ENCODE measurements at places on chromosomes 3 and 15.

GRCh38 chr3:16871915-16872842 lies 12.6 kb upstream of the PLCL2 start:
- DNase-seq: no peak

DNA sequence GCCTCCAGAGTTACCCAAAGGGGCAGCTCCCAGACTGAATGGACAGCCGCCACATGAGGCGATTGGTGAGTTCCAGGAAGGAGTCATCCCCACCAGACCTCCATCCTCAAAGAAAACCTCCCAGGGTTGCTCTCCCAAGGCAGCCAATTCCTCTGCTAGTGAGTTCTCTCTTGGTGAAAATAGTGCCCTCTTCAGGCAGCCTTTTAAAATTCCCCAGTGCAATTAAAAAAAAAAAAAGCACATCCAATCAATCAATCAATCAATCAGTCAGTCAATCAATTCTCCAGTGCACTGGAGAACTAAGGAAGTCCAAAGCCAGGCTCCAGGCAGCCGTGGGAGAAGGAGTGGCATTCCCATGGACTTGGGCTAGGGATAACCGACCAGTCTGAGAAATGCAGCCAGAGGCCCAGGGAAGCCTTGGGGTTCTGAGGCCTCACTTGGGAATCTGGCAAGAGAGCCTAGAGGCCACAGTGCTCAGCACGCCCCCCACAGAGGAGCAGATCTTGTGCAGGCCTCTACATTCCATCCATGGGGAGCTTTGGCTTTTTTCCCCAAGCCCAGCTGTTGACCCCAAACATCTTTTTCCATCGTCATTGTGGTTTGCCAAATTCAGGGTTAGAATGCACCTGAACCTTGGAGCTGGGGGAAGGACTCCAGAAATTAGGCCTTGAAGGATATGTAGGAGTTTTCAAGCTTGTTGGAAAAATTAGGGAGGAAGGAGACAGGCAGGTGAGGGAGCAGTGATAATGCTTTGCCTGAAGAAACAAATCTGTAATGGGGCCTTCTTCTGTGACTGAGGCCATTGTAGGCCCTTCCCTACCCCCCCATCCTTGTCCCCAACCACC lies 4.8 kb downstream of the PAQR5 start:
- DNase-seq: no peak

DNA sequence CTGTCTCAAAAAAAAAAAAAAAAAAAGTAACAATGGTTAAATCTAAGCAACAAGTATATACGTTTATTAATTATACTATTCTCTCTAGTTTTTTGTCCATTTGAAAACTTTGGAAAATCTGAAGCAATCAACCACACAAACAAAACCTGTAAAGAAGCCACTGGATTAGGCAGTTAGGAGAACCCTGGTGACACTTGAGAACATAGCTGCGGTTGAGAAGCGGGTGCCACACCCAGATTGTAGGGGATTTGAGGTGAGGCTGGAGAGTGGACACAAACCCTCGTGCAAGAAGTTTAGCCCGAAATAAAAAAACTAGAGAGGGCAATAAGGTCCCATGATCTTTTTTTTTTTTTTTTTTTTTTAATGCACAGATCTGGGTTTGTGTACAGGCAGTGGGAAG lies 25.9 kb upstream of the ZBTB38 start:
- DNase-seq: no peak

- no peak for DNase-seq
Observed at GRCh38 chr3:159635047-159635641, 353.5 kb upstream of the IL12A start.

- no peak for DNase-seq
Observed at GRCh38 chr3:109804697-109805096, 467.4 kb upstream of the DPPA4 start.

DNA sequence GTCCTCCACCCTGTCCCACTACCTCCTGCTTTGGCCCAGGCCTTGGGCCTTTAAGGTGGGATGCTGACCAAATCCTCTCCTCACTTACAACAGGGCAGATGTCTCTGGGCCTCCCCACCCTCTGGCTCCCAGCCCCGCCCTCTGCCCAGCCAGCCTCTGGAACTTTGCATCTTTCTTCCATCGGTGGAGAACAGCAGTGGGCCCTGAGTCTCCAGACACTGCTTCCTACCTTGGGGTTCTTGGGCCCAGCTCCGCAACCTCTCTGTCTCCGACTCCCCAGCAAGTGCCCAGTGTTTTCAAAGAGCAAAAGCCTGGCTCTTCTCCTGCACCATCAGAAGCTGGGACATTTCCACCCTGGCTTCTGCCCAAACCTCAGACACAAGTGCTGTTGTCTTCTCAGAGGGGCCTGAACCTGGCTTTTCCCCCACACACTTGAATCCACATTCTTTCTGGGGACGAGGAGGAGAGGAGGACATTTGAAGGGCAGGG lies 33.1 kb downstream of the MRAS start:
- DNase-seq: no peak

GRCh38 chr3:52521881-52522650 lies 11.6 kb downstream of the NT5DC2 start:
- DNase-seq: no peak

DNA sequence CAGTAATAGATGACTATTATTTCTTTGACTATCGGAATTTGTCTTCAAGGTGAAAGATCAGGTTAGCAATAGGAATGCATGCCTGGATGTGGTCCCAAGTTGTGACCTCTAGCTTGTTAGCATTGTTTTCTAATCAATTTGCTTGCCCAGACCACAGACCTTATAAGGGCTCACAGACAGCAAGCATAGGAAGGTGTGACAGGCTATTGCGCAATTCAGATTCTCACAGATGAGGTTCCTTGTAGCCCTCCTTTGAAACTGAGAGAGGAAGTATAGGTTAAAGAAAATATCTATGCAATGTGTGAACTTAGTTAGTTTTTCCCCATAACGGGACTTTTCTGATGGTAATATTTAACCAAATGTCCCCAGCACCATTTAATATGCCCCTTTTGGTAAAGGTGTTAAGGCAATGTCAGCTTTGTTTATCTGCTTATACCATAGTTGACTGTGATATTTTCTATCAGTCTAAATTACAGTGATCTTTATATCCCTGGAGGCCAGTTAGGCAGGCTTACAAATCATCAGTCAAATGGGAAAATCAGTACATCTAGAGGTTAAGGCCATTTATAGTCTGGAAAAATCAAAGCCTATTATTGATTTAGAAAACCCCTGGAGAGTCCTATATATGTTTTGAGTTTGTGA lies 168.1 kb upstream of the MBNL1 start:
- no peak for DNase-seq

DNA sequence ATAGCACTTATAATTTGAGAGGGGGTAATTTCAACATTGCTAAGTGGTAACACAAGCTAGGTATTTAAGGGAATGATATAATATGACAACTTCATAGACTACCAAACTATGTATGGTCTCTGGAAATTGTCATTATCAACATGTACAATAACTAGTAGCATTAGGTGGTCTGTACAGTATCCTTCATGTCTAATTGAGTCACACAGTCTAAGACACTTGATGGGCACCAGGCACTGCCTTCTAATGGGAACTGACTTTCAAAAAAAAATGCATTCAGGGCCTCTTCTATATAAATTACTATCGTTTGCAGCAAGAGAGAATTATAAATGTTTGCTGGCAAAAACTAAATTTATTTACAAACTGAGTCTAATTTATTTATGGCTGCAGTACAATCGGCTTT lies 271.8 kb downstream of the MECOM start:
- no peak for DNase-seq

DNA sequence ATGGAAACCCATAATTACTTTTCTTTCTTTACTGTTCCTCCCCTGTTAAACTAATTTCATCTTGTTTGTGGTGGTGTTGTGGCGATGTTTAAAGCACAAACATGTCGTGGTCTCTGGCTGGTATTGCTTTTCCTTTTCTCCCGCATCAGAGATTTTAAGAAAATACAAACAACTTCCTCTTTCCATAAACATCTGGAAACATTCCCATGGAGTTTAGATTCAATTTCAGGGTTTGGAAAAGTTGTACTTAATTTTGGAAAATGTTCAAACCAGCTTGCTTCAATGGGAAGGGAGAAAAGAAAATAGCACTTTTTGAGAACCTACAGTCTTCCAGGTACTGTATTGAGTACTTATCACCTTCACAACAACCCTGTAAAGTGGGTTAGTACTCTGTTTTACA lies 30.4 kb downstream of the STARD9 start:
- DNase-seq: no peak

- no peak for DNase-seq
Observed at GRCh38 chr3:41065340-41065739, 134.0 kb upstream of the CTNNB1 start.

- DNase-seq: no peak
Observed at GRCh38 chr3:56878074-56878473, 76.3 kb upstream of the ARHGEF3 start.

DNA sequence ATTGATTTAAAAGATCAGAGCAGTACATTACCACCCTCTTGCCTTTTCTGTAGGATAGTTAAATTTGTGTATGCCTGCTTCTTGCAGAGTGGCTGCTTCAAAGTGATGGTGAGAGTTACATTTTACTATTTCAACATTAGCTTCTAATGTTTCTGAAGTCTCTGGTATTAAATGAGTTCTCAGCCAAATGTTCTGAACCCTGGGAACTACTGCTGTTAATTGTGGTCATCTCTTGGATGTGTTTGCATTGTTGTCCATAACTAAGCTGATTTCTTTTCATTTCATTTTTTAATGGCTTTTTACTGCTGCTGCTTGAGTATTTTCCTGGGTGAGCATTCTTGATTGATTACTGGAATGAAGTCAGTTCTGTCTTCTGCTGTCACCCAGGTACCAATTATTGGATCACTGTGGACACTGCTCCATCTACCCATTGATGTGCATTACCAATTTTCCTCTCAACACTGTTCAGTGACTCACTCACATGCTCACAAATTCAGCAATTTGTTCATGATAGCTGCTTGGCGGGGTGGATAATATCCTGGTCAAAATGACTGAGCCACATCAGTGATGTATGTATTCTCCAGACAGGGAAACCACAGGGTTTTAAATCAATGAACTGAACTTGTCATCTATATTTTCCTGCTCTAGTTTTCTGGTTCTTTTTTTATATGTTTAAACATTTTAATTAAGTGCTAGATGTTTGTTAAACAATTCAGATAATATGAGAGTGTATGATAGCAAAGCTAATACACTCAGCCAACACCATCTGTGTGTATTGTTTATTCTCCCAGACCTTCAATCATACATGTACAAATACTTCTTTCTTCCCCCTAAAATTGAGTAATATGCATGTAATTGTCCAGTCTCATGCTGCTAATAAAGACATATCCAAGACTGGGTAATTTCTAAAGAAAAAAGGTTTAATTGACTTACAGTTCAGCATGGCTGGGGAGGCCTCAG lies 587.6 kb downstream of the RSL24D1 start:
- no peak for DNase-seq

DNA sequence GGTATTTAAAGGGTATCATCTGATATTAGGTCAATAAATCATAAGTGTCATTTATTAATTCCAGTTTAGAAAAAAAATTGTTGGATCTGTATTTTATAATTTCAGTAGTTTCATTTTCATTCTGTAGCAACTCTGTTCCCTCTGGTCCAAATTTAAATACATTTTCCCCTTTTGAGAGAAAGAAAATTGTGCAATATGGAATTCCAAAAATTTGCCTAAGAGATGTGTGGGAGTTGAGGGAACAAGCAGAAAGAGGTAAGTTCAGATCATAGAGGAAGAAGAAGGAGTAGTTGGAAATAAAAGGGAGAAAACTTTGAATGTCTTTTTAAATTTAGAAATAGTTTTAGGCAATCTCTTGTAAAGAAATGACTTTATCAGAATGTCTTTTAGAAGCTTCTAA lies 48.9 kb upstream of the MME start:
- no peak for DNase-seq

DNA sequence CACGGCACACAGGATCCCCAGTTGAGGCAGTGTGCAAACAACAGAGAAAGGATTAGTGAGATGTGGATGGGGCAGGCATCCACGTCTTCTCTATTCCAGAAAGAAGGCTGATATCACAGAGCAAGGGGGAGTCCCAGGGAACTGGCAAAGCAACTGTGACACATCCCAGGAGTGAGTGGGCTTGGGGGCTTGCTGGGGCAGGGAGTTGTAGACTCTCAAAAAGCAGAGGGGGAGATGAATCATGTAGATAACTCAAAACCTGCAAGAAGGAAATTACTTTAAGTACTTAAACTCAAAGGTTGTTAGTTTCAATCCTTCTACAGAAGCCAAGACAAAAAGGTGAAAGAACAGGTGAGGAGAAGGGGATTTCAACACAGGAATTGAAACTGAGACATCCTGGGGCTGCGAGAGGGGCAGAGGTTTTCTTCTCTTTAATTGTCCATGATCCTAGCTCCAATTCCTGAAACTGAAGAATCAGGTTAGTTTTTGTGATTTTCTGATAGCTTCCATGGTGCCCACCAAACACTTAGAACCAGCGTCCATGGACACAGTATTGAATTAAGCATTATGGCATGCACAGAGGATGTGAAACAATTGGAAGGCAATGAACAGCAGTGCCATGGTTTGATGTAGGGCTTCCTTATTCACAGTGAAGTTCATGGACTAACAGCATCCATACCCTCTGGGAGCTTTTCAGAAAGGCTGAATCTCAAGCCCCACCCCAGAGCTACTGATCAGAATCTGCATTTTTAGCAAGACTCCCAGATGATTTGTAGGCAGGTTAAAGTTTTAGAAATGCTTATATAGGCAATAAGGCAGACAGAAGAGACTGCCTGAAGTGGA lies 52.0 kb downstream of the CCR3 start:
- no peak for DNase-seq

DNA sequence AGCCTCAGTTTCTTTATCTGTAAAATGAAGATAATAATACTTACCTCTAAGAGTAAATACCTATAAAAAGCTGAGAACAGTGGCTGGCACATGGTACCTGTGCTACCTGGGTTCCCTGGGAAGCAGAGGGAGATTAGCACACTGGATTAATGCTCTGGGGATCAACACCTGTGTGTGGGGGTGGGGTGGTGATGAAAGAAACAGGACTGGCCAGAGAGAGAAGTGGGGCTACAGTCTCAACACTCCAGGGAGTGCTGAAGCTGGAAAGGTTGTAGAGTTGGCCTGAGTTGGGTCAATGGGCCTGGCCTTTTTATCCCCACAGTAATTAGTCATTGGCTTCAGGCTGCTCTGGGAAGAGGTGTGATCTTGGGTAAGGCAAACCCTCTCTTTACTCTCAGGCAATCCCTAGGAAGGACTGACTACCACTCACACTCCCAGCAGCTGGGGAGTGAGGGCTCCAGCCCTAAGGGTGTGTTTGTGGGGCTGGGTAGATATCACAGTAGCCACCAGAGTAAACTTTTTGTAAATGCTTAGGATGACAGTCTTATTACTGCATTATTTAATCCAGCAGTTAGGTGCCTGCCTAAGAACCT lies 102.5 kb downstream of the SV2B start:
- no peak for DNase-seq

GRCh38 chr3:24662449-24663345 lies 168.0 kb upstream of the THRB start:
- no peak for DNase-seq

GRCh38 chr15:62928242-62928999 lies 114.1 kb upstream of the TPM1 start:
- DNase-seq: no peak

- DNase-seq: peak; percentile 14
Observed at GRCh38 chr3:33645060-33645647, 72.9 kb downstream of the CLASP2 start.

DNA sequence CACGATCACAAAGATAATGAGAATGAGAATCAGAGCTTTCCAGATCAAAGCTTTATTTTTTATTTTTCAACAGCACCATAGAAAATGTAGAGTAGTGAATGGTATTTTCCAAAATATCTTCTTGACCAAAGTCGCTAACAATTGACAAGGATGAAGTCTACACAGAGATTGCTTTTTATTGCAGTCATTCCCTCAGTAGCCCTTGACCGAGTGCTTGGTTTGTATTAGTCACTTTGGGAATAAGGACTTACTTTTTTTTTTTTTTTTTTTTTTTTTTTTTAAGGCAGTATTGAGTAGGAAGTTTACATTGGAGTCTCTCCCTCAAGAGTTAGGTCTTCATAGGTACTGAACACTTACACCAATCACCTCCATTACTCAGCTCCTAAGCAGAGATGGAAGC lies 39.8 kb downstream of the THRB start:
- no peak for DNase-seq
